Stimulated activated naive B cell treated with anti-CD40 and anti-IgM and Interleukin-4, amounts not matched to agents 10 μg/mL and 1 μg/mL and 100 μg/mL, for 72 hours (primary cell): ENCODE measurements at places on chromosomes 1 and 21.

DNA sequence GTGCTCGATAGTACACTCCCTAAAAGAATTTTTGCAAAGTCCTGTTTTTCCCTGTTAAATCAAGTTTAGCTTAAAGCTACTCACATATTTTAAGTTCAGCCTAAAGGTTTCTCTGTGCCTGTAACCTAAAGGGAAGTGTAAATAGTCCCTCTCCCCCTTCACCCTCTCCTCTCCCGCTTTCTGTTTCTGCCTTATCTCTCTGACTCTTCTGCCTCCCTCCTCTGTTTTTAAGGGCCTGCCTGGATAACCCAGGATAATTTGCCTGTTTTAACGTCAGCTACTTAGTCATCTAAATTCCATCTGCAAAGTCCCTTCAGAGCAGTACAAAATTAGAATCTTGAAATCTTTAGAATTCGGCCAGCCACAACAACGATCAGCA lies 92.6 kb downstream of the NID1 start:
- DNase-seq: no peak

GRCh38 chr1:98126740-98127139 lies 205.9 kb upstream of the DPYD start:
- no peak for DNase-seq

DNA sequence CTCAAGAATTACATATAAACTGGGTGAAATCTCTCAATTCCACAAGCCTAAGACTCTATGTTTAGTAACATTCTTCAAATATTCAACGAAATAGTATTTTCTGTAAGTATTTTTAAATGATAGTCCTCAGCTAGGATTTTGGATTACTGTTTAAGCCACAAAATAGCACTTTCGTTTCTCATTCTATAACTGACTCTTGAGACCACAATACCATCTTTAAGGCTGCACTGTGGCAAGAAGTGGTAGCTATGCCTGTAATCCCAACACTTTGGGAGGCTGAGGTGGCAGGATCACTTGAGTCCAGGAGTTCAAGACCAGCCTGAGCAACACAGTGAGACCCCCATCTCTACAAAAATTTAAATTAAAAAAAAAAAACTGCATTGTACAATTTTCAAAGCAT lies 126.7 kb downstream of the CDC42BPA start:
- DNase-seq: no peak

GRCh38 chr1:224081604-224082003 lies 32.3 kb upstream of the FBXO28 start:
- DNase-seq: no peak

DNA sequence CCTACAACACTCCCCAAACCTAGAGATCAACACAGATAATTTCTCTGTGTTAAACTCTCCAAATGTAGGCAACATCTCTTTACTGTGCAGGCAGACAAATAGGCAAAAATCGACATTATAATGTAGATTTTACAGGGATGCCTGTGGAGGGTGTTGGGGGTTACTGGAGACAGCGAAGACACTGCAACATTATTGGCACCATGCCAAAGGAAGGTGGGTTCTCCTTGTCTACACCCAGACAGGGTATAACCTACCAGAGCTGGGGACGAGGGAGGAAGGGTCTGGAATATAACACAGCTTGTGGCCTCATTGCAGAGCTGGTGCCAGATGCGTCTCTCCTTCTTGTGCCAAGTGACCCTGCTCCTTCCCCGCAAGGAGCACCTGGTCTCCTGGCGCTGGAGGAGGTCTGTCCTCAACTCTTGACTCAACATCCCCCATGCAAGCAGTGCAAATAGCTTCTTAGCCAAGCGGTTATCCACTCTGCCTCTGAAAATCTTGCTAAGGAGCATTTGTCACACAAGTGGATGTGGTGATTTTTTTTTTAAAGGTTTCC lies 404.0 kb downstream of the PRDM2 start:
- no peak for DNase-seq

GRCh38 chr1:229716069-229716468 lies 90.0 kb downstream of the URB2 start:
- DNase-seq: no peak

GRCh38 chr1:208085655-208086515 lies 158.3 kb downstream of the PLXNA2 start:
- DNase-seq: no peak

DNA sequence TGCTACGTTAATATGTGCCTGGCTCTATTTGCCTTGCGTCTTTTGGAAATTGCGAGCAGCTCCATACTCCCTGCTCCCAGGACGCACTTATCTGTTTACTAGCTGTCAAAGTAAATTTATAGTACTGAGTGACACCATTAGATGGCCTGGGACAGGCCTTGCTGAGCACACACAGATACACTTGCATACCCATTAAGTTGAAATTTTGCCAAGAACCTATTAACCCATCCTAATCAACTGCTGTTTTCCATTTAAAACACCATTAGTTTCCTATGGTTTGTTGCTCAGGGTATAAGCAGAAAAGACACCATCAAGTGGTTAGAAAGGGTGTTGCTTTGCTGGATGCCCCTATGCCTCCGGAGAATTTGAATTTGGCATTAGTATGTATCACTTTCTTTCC lies 187.3 kb downstream of the SLC44A5 start:
- no peak for DNase-seq

DNA sequence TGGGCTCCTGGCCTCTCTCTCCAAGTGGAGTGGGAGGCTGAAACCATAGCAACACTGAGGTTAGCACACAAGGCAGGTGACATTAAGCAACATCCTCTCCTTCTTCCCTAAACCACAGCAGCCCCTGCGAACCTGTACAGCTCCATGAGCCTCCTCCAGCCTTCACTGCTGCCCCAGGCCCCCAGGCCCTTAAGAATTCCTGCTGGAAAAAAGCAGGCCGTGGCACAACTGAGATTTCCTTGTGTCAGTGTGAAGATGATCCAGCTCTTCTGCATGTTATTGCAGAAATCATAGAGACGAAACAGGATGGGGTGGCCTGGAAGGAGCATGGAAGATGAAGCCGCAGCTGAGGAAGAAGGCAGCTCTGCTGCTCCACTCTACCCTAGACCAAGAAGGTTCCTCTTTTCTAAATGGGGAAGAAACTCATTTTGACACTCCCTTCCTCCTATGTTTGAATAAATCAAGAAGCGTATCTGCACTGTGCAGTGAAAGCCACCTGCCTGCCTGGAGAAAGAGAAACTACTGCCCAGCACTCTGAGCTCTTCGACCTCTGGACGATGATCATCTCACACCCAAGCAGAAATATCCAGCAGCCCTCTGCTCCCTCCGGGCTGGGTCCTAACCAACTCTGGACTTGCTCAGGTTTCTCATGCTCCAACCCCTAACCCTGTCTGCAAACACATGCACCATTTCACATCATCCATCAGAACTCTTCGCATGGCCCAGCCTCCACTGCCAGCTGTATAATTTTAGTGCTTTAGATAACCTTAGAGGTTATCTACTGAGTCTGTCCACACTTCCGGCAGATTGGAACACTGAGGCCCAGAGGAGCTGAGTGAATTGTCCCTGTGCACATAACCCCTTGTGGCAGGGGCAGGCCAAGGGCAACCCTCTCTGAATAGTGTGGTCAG lies 20.7 kb downstream of the SH3BP5L start:
- DNase-seq: peak; percentile 42

DNA sequence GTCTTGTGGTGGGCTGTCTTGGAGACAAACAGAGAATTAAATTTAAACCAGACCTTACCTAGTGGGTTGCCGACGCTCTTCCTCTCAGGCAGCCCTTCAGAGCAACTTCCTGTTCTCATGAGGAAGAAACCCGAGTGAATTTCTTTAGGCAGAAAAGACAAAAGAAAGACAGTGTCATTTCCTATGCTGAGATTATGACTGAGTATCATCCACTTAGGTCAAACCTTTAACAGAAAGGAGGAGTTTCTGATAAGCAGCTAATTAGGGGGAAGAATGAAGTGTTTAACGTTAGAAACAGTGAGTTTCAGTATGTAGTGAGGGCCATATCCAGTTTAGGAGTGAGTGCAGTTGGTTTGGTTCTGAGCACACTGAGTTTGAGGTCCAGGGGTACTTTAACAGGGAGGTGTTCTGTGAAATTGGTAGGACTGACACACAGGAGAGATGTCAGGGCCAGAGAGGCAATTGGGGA lies 38.7 kb downstream of the FASLG start:
- DNase-seq: no peak

GRCh38 chr1:156953571-156953970 lies 33.1 kb downstream of the LRRC71 start:
- DNase-seq: no peak

DNA sequence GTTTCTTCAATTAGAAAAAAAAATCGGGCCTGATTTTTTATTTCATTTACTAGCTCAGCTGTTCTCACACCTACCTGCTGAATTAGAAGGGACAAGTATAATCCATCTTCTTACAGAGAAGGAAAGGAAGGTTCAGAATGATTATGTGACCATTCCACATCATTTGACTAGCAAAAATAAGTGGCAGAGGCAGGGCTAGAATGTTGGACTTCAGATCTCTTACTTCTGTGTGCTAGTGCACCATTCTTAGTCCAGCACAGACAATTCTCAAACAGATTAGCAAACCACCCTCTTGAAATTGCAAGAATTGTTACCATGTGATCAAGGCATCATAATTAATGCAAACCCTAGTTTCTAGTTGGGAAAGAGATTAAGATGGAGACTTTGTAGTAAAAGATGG lies 32.7 kb downstream of the CTH start:
- no peak for DNase-seq

- no peak for DNase-seq
Observed at GRCh38 chr1:9249534-9250410, 15.2 kb downstream of the H6PD start.

GRCh38 chr1:81478219-81478618 lies 322.5 kb upstream of the ADGRL2 start:
- no peak for DNase-seq

DNA sequence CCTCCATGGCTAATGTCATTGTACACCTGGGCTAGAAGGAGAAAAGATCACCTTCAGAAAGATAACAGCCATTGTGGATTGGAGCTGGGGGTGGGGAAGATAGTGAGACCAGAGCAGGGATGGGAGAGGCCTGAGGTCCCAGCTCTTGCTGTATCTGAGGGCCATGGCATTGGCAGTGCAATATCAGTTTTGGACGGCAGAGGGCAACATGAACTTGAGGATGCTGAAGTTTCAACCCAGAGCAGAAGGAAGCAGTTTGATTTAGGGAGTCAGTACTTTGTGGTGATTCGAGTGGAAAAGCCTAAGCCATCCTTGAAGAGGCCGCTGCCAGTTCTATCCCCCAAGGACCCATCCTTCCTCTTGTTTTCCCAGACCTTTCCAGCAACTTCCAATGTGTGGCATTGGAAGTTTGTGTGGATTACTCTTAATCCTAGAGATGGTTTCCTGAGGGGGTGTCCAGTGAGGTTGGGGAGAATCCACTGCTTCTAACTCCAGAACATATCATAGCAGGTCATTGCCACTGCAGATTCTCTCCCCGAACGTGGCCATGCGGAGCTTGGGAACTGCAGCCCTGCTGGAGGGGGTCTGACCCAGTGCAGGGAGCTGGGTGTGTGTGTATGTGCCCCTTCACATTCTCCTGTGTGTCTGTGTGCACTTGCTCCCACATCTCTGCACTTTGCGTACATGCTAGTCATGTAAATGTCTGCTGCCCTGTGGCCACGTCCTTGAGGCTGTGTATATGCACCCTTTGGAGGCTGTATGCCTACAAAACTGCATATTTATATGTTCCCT lies 24.1 kb downstream of the SLC26A9 start:
- peak; percentile 57 for DNase-seq

DNA sequence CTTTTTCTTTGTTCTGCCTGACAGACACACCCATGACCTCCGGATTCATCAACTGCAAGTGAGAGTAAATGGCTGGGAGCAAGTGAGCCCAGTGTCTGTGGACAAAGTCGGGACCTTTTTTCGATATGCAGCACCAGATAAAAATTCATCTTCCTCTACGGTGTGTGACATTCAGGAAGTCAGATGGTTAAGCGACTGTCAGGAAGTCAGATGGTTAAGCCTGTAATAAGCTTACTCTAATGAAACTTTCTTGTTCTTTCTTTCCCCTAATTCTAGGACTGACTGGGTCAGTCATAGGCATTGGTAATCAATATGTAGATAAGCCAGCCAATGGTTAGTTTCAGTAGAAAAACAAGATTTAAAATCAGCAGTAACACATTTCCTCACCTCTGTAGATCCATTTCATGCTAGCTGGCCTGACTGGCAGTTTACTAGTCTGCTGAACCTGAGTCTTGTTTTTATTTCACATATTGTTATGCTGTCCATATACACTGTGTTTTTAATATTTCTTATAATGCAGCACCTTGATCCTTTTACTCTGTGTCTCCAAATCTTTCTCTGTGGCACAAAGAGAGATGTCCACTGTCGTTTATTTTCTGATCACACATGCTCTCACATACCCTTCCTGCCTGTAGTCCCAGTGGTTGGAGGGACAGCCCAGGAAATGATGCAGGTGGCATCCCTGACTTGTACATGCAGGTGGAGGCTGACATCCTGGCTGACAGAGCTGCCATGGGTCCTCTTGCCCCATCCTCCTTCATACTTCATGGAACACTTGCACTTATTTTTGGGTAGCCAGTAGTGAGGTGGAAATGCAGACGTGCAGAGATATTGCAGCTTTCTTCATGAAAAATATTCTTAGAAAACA lies 115.8 kb downstream of the VPS13D start:
- no peak for DNase-seq
